ENCODE measurements at places on chromosomes 12 and 14.

- H3K36me3 ChIP-seq: no peaks in the 10 kb centered on the region
- no peak overlapping the region for H3K4me3 ChIP-seq
- H3K27ac ChIP-seq: no peak overlapping the region
- no peaks in the 10 kb centered on the region for H3K4me1 ChIP-seq
Observed at GRCh38 chr12:60225216-60226000, 629.6 kb downstream of the SLC16A7 start.

- H3K36me3 ChIP-seq: no peaks in the 10 kb centered on the region
- H3K4me3 ChIP-seq: no peak overlapping the region
- H3K4me1 ChIP-seq: no peaks in the 10 kb centered on the region
- DNase-seq: no peak
Observed at GRCh38 chr12:113660936-113661335, 189.3 kb upstream of the LHX5 start.

DNA sequence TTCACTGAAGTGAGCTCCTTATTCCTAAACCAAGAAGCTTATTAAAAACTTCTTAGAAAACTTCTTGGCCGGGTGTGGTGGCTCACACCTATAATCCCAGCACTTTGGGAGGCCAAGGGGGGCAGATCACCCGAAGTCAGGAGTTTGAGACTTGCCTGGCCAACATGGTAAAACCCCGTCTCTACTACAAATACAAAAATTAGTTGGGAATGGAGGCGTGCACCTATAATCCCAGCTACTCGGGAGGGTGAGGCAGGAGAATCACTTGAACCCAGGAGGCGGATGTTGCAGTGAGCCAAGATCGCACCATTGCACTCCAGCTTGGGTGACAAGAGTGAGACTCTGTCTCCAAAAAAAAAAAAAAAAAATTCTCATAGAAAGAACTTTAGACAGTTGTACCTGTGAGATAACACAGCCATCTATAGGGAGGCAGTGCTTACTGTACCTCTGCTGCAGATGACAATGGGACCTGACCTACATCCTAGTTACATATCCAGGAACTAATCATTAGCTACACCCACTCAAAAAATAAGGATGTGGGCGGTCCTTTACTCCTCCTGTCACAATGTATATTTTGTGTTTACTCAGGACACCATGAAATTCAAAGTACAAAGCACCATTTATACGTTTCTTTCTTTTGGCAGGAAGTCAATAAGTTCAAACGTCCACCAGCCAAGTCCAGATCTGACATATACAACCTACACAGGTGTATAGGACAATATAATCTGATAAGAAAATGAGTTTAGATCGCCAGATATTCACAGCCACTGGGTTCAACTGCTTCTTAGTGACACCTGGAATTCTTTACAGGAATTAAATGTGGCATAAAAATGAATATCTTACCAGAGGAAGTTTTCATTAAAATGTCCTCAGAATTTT is 14.9 kb downstream of the STXBP6 start:
- no peak overlapping the region for H3K4me3 ChIP-seq
- no peak for DNase-seq
- H3K36me3 ChIP-seq: no peaks in the 10 kb centered on the region
- no peaks in the 10 kb centered on the region for H3K4me1 ChIP-seq
- H3K27ac ChIP-seq: no peak overlapping the region

DNA sequence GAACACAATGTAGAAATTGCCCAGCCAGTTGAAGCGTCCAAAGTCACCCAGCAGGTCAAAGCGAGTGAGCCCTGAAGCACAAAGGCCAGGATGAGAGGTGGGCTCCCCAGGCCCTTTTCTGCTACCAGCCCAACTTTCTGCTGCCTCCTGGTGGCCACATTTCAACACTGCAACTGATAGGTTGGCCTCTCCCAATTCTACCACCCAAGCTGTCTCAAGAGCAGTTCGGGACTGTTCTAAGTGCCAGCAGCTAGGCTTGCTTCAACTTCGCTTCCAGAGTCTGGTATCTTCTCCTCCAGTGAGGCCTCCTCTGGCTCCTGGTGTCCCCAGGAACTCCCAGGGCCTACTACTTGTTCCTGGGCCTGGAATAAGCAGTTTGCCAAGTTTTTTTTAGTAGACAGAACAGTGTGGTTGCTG is 3.4 kb upstream of the DHH start:
- no peak overlapping the region for H3K4me3 ChIP-seq
- H3K36me3 ChIP-seq: peaks cover 58% of the 10 kb centered on the region
- DNase-seq: peak; percentile 56

GRCh38 chr14:75559451-75560222 is 18.8 kb upstream of the FLVCR2 start:
- no peak overlapping the region for H3K4me3 ChIP-seq
- H3K4me1 ChIP-seq: peaks cover 2% of the 10 kb centered on the region
- H3K27ac ChIP-seq: no peak overlapping the region
- no peaks in the 10 kb centered on the region for H3K27me3 ChIP-seq
- H3K36me3 ChIP-seq: no peaks in the 10 kb centered on the region

- no peaks in the 10 kb centered on the region for H3K36me3 ChIP-seq
- no peaks in the 10 kb centered on the region for H3K27me3 ChIP-seq
- no peak overlapping the region for H3K27ac ChIP-seq
- H3K4me1 ChIP-seq: no peaks in the 10 kb centered on the region
- no peak for DNase-seq
Observed at GRCh38 chr12:25552681-25553080, 402 bp downstream of the LMNTD1 start.

GRCh38 chr14:51715250-51715649 is 63.5 kb downstream of the FRMD6 start:
- peaks cover 3% of the 10 kb centered on the region for H3K27me3 ChIP-seq
- no peak overlapping the region for H3K27ac ChIP-seq
- no peak overlapping the region for H3K4me3 ChIP-seq

- no peaks in the 10 kb centered on the region for H3K36me3 ChIP-seq
- H3K27me3 ChIP-seq: no peaks in the 10 kb centered on the region
- peaks cover 10% of the 10 kb centered on the region for H3K4me1 ChIP-seq
Observed at GRCh38 chr12:4111010-4111409, 162.6 kb upstream of the CCND2 start.

GRCh38 chr12:106284358-106285105 is 18.0 kb upstream of the TCP11L2 start:
- H3K36me3 ChIP-seq: no peaks in the 10 kb centered on the region
- H3K4me3 ChIP-seq: no peak overlapping the region
- peaks cover 4% of the 10 kb centered on the region for H3K27me3 ChIP-seq
- no peaks in the 10 kb centered on the region for H3K4me1 ChIP-seq

DNA sequence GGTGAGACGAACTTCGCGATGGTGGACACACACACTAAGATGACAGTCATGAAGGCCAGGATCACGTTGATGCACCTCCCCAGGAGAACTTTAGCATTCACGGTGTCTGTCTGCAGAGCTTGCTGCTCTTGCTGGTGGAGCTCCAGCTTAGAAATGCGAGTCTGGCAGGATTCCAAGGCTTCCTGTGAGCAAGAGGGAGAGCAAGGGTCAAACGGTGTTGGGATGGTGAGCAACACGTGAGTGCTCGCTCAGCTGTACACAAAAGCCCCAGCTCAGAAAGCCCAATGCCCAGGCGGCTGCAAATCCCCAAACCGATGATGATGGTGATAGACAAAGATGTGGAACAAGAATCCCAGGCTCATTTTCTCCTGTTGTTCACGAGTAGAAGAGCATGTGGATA is 78.8 kb downstream of the TMCC3 start:
- H3K4me1 ChIP-seq: no peaks in the 10 kb centered on the region
- no peaks in the 10 kb centered on the region for H3K36me3 ChIP-seq
- no peak overlapping the region for H3K4me3 ChIP-seq
- no peak overlapping the region for H3K27ac ChIP-seq
- no peak for DNase-seq

GRCh38 chr12:109423392-109423791 is 53.7 kb downstream of the KCTD10 start:
- no peaks in the 10 kb centered on the region for H3K4me1 ChIP-seq
- no peak overlapping the region for H3K27ac ChIP-seq
- peaks cover 22% of the 10 kb centered on the region for H3K27me3 ChIP-seq
- H3K4me3 ChIP-seq: no peak overlapping the region
- no peak for DNase-seq

- no peak overlapping the region for H3K27ac ChIP-seq
- no peak for DNase-seq
- H3K4me3 ChIP-seq: no peak overlapping the region
Observed at GRCh38 chr12:23141335-23141734, 516.4 kb downstream of the ETNK1 start.

DNA sequence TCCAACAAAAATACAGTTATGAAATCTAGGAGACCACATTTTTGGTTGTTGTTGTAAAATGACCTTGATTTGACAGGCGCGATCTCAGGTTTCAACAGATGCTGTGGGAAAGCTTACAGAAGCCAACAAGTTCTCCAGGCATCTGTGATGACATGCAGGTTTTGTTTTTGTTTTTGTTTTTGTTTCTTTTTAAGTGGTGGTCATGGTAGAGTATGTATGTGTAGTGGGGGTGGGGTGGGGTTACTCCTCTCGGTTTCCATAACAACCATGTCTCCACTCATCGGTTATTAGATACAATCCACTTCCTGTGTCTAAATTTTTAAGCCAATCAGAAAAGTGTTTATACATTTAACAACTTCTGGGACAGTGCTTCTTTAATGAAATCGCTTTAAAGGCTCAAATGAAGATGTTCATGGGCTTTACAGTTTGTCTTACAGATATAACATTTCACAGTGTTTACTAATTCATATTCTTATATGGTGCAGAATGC is 199.9 kb upstream of the FOXN3 start:
- no peaks in the 10 kb centered on the region for H3K27me3 ChIP-seq
- peak; percentile 40 for DNase-seq
- H3K27ac ChIP-seq: peak overlapping the region; percentile 77
- peaks cover 3% of the 10 kb centered on the region for H3K36me3 ChIP-seq
- H3K4me3 ChIP-seq: peak overlapping the region; percentile 94
- H3K4me1 ChIP-seq: peaks cover 56% of the 10 kb centered on the region

- peaks cover 5% of the 10 kb centered on the region for H3K27me3 ChIP-seq
- no peak overlapping the region for H3K27ac ChIP-seq
- H3K36me3 ChIP-seq: no peaks in the 10 kb centered on the region
- DNase-seq: no peak
- no peaks in the 10 kb centered on the region for H3K4me1 ChIP-seq
- no peak overlapping the region for H3K4me3 ChIP-seq
Observed at GRCh38 chr14:69481815-69482568, 2.5 kb upstream of the PLEKHD1 start.

DNA sequence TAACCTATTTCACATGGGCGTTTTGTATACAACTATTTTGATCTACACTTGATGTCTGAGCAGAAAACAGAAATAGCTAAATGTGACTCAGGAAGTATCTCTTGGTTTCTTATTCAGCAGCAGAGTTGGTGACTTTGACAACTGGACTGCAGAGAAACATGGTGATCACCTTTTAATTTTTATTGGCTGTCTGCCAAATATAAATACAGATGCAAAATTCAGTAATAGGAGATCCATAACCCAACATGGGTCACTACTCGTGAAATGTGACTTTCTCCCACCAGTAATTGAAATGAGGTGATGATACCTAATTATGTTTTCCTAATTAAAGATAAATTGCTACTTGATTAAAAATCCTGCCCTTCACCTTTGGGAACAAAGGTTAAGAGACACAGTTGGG is 487.1 kb downstream of the NELL2 start:
- no peaks in the 10 kb centered on the region for H3K36me3 ChIP-seq
- no peak overlapping the region for H3K4me3 ChIP-seq
- no peaks in the 10 kb centered on the region for H3K27me3 ChIP-seq
- no peaks in the 10 kb centered on the region for H3K4me1 ChIP-seq
- H3K27ac ChIP-seq: no peak overlapping the region

- no peaks in the 10 kb centered on the region for H3K27me3 ChIP-seq
- H3K36me3 ChIP-seq: no peaks in the 10 kb centered on the region
- H3K27ac ChIP-seq: peak overlapping the region; percentile 87
- H3K4me3 ChIP-seq: peak overlapping the region; percentile 3
Observed at GRCh38 chr14:99190696-99191394, 81.2 kb downstream of the BCL11B start.

DNA sequence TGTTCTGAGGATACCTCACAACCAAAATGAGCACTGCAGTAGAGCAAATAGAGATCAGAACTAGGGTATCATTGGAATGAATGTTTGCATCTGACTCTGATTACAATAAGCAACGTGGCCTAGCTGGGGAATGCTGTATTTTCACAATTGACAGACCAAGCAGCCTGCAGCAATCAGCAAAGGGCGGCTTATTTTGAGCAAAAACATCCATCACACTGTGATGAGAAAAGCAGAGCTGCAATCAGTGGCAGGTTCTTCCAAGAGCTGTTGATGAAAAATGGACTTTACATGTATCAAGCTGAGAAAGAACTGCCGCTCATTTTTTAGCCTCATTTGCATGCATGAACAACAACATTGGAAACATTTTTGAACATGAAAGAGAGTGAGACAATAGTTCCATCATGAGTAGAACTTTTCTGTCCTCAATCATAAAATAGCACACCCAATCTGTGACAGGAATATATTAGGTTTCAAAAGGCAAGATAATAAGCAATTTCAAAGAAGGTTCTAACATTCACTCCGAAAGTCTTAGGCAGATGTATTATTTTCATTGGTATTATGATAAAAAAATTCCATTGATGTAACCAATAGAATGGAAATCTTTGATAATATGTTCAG is 249.7 kb upstream of the FBXO33 start:
- no peaks in the 10 kb centered on the region for H3K4me1 ChIP-seq
- no peak for DNase-seq
- H3K4me3 ChIP-seq: no peak overlapping the region

DNA sequence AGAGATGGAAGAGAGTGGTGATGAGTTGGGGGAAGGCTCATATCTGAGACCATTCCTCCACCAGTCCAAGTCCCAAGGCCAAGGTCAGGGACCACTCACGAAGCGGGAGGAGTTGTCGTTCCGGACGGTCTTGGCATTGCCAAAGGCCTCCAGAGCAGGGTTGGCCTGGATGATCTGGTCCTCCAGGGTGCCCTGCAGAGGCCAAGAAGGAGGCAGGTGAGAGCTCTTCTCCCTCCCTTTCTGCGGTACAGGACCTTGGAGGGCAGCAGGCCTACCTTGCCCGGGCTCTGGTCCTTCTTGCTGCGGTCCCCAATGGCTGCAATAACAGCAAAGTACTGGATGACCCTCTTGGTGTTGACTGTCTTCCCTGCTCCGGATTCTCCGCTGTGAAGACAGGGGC is 4.0 kb downstream of the MYH7 start:
- H3K36me3 ChIP-seq: no peaks in the 10 kb centered on the region
- no peak overlapping the region for H3K4me3 ChIP-seq
- H3K4me1 ChIP-seq: no peaks in the 10 kb centered on the region
- DNase-seq: no peak
- H3K27ac ChIP-seq: no peak overlapping the region
- H3K27me3 ChIP-seq: peaks cover 23% of the 10 kb centered on the region

DNA sequence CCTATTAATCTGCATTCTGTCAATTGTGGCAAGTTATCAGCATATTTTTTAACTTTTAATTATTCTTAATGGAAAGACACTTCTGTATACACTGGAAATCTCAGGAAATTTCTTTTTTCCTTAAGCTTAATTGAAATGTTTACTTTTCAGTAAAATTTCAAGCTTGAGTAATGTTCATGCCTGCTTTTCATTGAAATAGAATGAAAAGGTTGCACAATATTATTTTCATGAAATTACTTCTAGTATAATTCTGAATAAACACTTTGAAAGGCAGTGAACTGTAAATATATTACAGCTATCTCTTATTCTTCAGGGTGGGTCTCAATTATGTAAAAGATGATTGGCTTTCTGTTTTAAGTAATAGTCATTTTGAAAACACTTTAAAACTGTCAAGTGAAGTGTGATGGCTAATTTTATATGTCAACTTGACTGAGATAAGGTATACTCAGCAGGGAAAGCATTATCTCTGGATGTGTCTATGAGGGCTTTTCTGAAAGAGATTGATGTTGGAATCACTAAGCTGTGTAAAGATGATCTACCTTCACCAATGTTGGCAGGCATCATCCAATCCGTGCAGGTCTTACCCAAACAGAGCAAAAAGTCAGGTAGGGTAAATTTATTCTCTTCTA is 29.9 kb downstream of the CLEC2D start:
- no peaks in the 10 kb centered on the region for H3K27me3 ChIP-seq
- H3K27ac ChIP-seq: peak overlapping the region; percentile 79
- peaks cover 39% of the 10 kb centered on the region for H3K4me1 ChIP-seq
- no peak for DNase-seq
- peaks cover 22% of the 10 kb centered on the region for H3K36me3 ChIP-seq

All from T-cell (primary cell).